ENCODE measurements at places on chromosomes 11 and 22. TPM values are rescaled to one million over a fixed set of nuclear protein-coding genes. Genes with fewer than 3 reads are reported as not detected.

DEUP1 gene
- total RNA-seq: not detected

TRIM22 gene
- 0.42 TPM for total RNA-seq

CUL5 gene
- 10.8 TPM for total RNA-seq

VPS37C gene
- 20.3 TPM for total RNA-seq

FLRT1 gene
- total RNA-seq: not detected

VPS26B gene
- 22.4 TPM for total RNA-seq

P2RY6 gene
- 9.4 TPM for total RNA-seq

GVQW3 gene
- total RNA-seq: 1.4 TPM

RGL4 gene
- total RNA-seq: not detected

TRIOBP gene
- 21.7 TPM for total RNA-seq

C1QTNF4 gene
- total RNA-seq: not detected

P2RY2 gene
- total RNA-seq: 8.9 TPM

EHF gene
- 0.55 TPM for total RNA-seq

KCNJ1 gene
- not detected for total RNA-seq

GRAP2 gene
- total RNA-seq: not detected

PVALB gene
- not detected for total RNA-seq

HSPB2 gene
- total RNA-seq: not detected

MPPED2 gene
- total RNA-seq: not detected

DGAT2 gene
- 2.0 TPM for total RNA-seq

NRIP3 gene
- 1.1 TPM for total RNA-seq

GRIA4 gene
- total RNA-seq: not detected

MS4A6E gene
- not detected for total RNA-seq

VPREB1 gene
- not detected for total RNA-seq

CCDC81 gene
- total RNA-seq: 0.33 TPM

DSCAML1 gene
- 0.63 TPM for total RNA-seq

ABCG4 gene
- 0.36 TPM for total RNA-seq

NRGN gene
- 8.3 TPM for total RNA-seq

TYR gene
- total RNA-seq: not detected

CYB5R2 gene
- 4.4 TPM for total RNA-seq

TTLL1 gene
- 1.9 TPM for total RNA-seq

AMOTL1 gene
- 9.1 TPM for total RNA-seq

STX5 gene
- total RNA-seq: 26.9 TPM

SLC15A3 gene
- total RNA-seq: not detected

FAT3 gene
- total RNA-seq: 0.72 TPM

CDC42BPG gene
- 1.2 TPM for total RNA-seq

LRRC4C gene
- not detected for total RNA-seq

CYP2D6 gene
- total RNA-seq: 0.31 TPM

YPEL4 gene
- 0.51 TPM for total RNA-seq

DERL3 gene
- 0.43 TPM for total RNA-seq

PHLDA2 gene
- 135 TPM for total RNA-seq

APLNR gene
- 0.12 TPM for total RNA-seq

GAL gene
- 17.5 TPM for total RNA-seq

DGCR6L gene
- 45.3 TPM for total RNA-seq

CARS1 gene
- 66.1 TPM for total RNA-seq

Data from A549 treated with DMSO at 1 μM for 4 hours (cell line).